Cardiac muscle cell (in vitro differentiated cells and primary cell): ENCODE measurements at places on chromosomes 2 and 18. TPM values are rescaled to one million over a fixed set of nuclear protein-coding genes. Genes with fewer than 3 reads are reported as not detected.

GRCh38 chr18:14074187-14074586 lies 58.0 kb downstream of the ZNF519 start:
- H3K27ac ChIP-seq, result no peak overlapping the region
- no peaks in the 10 kb centered on the region for H3K27me3 ChIP-seq
- no peaks in the 10 kb centered on the region for H3K36me3 ChIP-seq

GRCh38 chr2:204452464-204453023 lies 92.7 kb upstream of the PARD3B start:
- no peaks in the 10 kb centered on the region for H3K36me3 ChIP-seq
- H3K27me3 ChIP-seq, result no peaks in the 10 kb centered on the region
- H3K4me3 ChIP-seq, result no peak overlapping the region
- H3K4me1 ChIP-seq, result peaks cover 18% of the 10 kb centered on the region
- peak overlapping the region; percentile 38 for H3K27ac ChIP-seq

GMPPA gene
- total RNA-seq, result 35.0 and 45.5 TPM in 2 replicates

DNA sequence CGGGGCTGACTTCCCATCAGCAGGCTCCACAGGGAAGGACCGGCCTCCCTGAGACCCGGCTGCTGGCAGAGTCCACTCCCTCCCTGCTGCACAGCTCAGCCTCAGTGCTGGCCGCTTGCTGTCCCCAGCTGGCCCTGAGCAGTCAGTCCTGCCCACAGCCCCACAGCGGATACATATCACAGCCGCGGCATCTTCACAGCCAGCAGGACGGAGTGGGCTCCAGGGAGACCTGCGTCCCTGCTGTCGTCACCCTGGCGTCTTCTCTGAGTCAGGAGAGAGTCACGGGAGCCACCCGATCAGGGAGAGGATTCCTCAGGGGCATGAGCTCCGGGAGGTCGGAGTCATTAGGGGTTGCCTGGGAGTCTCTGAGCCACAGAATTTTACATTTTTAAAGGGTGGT lies 13.1 kb upstream of the SNTG2 start:
- H3K4me1 ChIP-seq, result no peaks in the 10 kb centered on the region
- no peaks in the 10 kb centered on the region for H3K36me3 ChIP-seq
- peaks cover 4% of the 10 kb centered on the region for H3K27me3 ChIP-seq
- peak; percentile 71 for DNase-seq
- H3K4me3 ChIP-seq, result no peak overlapping the region

ADD2 gene
- total RNA-seq, result 16.0 and 40.0 TPM in 2 replicates

SEPTIN10 gene
- total RNA-seq, result 51.7 and 77.3 TPM in 2 replicates

IL36A gene
- not detected in 2 replicates for total RNA-seq

DNA sequence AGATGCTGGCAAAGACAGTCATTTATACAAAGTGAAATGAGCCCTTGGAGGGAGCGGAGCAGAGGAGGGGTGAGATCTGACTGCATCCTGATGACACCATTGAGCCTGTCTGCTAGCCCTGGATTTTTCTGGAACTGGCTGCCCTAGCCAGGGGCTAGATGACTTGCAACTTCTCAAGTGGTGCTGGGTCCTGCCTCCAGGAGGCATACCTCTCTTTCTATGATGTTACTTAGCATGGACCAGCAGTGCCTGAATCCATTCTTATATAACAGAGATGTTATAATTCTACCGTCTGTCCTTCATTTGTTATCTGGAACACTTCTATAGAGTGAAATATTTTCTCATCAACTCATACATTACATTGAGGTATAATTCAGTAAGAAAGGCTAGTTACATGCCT lies 8.5 kb upstream of the TWIST2 start:
- no peaks in the 10 kb centered on the region for H3K4me1 ChIP-seq
- H3K4me3 ChIP-seq, result no peak overlapping the region
- H3K36me3 ChIP-seq, result no peaks in the 10 kb centered on the region
- H3K27ac ChIP-seq, result no peak overlapping the region
- DNase-seq, result no peak

DNA sequence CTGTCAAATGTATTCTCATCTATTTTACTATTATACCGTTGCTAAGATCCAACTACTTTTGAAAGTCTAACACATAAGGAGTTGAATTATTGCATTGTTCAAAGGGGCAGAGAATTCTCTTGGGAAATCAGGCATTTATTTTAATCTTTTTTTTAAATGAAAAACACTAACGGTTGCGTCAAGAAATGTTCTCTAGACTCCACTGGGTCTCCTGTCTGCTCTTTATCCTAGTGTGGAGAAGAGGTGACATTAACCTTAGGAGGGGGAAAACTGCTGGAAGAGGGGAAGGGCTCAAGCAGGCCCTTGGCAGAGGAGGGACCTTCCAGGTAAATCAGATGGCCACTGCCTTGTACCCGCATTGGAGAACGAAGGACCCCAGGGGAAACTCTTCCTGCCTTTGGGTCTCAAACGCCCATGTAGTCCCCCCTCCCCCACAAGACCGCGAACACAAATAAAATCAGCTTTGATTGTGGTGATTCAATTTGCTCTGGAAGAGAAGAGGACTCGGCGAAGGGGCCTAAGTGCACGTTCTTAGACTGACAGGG lies 1.1 kb upstream of the APCDD1 start:
- no peak overlapping the region for H3K27ac ChIP-seq
- peaks cover 13% of the 10 kb centered on the region for H3K4me1 ChIP-seq
- no peaks in the 10 kb centered on the region for H3K36me3 ChIP-seq
- no peak overlapping the region for H3K4me3 ChIP-seq

CHRNG gene
- 0.04 TPM in 1 of 2 replicates, not detected in the other for total RNA-seq

DNA sequence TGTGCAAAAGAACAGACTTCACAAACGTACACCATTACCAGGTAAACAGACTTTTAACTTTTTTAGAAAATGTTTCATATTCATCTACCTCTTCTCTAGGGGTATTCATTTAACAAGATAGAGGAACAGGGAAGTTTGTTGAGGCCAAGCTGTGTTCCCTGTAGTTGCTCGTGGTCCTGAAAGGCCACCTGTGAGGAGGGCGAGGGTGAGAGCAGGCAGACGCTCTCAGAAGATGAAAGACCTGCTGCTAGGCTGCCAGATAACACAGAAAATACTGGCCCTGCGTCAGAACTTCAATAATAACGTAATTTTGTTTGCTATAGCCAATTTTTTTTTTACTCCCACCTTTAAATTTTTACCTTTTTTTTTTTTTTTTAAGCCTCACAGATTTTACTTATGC lies 42.0 kb downstream of the SOCS6 start:
- H3K27me3 ChIP-seq, result no peaks in the 10 kb centered on the region
- H3K4me3 ChIP-seq, result no peak overlapping the region
- H3K27ac ChIP-seq, result no peak overlapping the region

PDE1A gene
- 0.06 and 0.32 TPM in 2 replicates for total RNA-seq

ST8SIA5 gene
- total RNA-seq, result 0.67 TPM in 1 of 2 replicates, not detected in the other

PXDN gene
- 110 and 129 TPM in 2 replicates for total RNA-seq

GRCh38 chr2:108392029-108392428 lies 14.3 kb downstream of the SULT1C4 start:
- H3K4me1 ChIP-seq, result no peaks in the 10 kb centered on the region
- DNase-seq, result no peak
- H3K27ac ChIP-seq, result no peak overlapping the region
- no peak overlapping the region for H3K4me3 ChIP-seq
- H3K36me3 ChIP-seq, result no peaks in the 10 kb centered on the region
- no peaks in the 10 kb centered on the region for H3K27me3 ChIP-seq

- no peaks in the 10 kb centered on the region for H3K27me3 ChIP-seq
- peaks cover 5% of the 10 kb centered on the region for H3K4me1 ChIP-seq
- H3K4me3 ChIP-seq, result no peak overlapping the region
- H3K36me3 ChIP-seq, result no peaks in the 10 kb centered on the region
Observed at GRCh38 chr2:237309011-237309410, 105.0 kb downstream of the COL6A3 start.
